ENCODE measurements at places on chromosomes 1 and 21.

- DNase-seq: no peak
Observed at GRCh38 chr1:91511386-91511785, 10.7 kb downstream of the CDC7 start.

- no peak for DNase-seq
Observed at GRCh38 chr1:204201348-204202040, 5.2 kb upstream of the KISS1 start.

DNA sequence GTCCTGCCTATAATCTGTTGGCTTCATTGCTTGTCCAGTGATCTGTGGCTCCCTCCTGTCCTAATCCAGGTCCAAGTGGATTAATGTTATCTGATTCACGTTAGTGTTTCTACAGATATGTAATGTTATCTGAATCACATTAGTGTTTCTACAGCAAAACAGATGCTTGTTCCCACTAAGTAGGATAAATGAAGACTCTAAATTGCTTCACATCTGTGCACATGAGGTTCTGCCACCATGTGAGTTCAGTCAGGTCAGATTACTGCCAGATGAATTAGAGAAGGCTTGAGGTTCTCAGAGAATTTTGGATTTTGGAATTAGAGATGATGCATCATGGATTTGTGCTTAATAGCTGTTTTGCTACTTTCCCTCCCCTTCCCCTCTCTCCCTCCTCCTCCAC, 13.2 kb downstream of the DISC1 start:
- DNase-seq: no peak

DNA sequence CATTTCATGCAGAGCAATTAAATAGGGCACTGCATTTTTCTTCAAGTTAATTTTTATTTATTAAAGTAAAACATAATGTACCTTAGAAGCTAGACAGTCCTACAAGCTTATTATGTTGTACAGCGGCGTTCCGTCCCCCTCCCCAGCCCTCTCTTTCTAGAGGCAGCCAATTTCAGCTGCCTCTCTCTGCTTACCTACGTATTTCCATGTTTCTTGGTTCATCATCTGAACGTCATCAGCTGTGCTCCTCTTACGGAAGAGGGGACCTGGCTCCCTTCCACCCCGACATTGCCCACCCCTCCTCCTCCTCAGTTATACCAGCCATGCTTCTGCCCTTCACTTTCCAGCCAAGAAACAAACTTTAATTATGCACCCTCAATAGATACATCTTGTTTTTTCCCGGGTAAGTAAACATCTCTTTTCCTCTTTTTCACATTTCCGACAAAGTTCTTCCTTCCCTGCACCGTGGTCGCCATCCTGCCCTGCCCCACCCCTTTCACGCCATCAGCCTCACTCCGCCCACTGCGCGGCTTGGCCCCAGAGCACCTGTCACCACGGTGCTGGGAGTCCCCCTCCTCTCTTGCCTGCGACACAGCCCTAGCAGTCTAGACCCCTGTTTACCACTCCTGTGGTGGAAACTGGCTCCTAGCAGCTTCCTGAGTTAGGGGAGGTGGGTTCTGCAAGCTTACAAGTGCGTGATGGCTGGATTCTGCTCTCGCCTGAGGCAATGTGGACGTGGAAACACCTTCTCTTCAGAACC, 57.9 kb downstream of the SLC37A1 start:
- no peak for DNase-seq

GRCh38 chr1:64039390-64039926, 164.0 kb upstream of the UBE2U start:
- DNase-seq: no peak

- no peak for DNase-seq
Observed at GRCh38 chr1:7369866-7370265, 401.2 kb upstream of the VAMP3 start.

DNA sequence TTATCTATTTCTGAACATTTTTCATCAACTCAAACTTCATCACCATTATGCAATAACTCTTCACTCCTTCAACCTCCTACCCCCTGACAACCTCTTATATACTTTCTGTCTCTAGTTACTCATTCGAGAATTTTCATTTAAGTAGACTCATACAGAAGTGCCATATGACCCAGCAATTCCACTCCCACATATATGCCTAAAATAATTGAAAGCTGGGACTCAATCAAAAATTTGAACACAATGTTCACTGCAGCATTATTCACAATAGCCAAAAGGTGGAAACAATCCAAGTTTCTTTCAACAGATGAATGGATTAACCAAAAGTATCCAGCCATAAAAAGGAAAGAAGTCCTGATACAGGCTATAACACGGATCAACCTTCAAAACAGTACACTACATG, 24.1 kb downstream of the COL11A1 start:
- DNase-seq: no peak

GRCh38 chr1:201396861-201397464, 2.2 kb downstream of the LAD1 start:
- DNase-seq: no peak

GRCh38 chr1:78830321-78830720, 176.2 kb downstream of the ADGRL4 start:
- no peak for DNase-seq

DNA sequence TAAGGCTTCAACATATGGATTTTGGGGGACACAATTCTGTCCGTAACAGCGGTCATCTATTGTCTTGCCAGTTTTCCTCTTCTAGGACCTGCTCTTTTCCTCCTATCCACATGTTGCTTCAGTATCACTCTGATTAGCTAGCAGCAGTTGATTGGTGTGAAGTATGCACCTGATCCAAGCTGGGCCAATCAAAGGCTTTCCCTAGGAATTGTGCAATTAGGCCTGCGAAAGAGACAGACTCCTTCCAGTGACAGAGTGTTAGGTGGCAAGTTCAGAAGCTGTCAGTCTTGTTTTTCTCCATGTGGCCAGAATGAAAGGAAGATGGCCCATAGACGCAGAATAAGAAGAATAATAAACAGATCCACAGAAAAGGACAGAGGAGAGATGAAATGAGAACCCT, 34.1 kb upstream of the IL12RB2 start:
- DNase-seq: no peak

DNA sequence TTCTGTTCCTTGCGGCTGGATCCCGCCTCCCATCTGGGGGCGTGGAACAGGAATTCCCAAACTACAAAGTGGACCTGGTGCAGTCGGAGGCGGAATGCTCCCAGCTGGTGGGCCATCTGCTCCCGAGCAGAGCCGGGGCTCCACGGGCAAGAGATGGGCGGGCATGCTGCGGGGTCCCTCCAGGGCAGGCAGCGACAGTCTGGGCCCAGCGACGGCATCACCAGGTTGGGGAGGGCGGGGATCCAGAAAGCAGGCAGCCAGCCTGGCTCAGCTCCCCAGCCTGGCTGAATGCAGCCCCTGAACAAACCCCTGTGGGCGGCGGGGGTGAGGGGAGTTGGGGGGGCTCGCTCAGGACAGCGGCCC, 3.6 kb downstream of the MEGF6 start:
- no peak for DNase-seq

DNA sequence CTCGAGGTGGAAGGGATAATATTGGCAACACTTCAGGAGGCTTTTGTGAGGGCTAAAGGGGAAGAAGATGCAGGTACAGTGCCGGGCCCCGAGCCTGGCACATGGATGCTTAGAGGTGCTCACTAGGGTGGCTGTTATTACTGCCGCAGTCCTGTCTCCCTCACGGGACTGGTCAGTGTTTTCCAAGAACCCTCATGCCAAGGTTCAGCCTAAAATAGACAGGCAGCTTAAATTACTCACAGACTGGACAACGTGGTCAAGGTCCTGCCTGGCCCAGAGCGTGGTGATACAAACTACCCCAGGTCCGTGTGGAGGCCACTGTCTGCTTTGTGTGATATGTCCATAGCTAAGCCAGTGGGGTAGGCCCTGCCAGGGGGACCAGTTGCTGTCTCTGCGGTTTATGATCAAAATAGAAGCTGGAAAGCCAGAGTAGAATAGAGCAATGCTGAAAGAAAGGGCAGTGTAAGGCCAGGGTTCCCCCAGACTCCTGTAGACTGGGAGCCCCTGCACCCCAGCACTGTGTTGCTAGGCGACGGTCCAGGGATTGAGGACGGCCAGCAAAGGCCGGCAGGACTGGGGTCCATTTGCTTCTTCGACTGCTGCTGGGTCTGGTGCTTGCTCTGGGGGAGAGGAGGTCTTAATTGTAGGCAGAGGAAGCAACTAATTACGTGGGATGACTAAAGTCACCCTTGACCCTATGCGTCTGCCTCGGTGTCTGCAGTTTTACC, 36.1 kb downstream of the ELAPOR1 start:
- no peak for DNase-seq

GRCh38 chr1:239982762-239983161, 108.9 kb upstream of the FMN2 start:
- no peak for DNase-seq
